ENCODE measurements at places on chromosomes 16 and 17.

DNA sequence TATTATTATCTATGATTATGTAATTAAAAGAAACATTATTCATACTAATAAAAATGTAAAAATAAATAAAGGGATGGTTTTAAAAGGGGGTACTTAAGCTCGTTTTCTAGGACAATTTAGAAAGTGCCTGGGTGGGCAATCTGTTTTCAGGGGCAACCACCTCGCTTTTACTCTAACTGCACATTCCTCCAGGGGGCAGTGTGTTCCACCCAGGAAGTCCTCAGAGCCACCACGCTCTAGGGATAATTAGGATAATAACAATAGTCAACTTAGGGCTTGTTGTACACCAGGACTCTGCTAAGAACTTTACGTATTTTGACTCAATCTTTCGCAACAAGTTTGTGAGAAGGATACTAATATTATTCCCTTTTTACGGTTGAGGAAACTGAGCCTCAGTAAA is 396.7 kb upstream of the MAF start:
- no peak for DNase-seq

- no peak for DNase-seq
These were observed 1.1 kb downstream of the PRSS22 start for GRCh38 chr16:2856686-2857450.

DNA sequence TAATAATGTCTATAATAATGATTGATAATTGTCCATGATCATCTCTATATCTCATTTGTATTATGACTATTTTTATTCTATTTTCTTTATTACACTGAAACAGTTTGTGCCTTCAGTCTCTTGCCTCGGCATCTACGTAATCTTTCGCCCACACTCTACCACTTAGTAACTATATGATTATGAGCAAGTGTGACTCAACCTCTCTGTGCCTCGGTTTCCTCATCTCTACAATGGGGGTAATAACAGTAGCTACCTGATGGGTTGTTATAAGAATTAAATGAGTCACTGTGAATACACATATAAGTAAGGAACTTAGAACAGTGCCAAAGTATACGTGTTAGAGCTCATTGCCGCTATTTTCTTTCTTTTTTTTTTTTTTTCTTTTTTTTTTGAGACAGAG is 3.7 kb upstream of the SLC16A11 start:
- DNase-seq: no peak

GRCh38 chr17:28878981-28879380 is 18.6 kb downstream of the FLOT2 start:
- DNase-seq: no peak

DNA sequence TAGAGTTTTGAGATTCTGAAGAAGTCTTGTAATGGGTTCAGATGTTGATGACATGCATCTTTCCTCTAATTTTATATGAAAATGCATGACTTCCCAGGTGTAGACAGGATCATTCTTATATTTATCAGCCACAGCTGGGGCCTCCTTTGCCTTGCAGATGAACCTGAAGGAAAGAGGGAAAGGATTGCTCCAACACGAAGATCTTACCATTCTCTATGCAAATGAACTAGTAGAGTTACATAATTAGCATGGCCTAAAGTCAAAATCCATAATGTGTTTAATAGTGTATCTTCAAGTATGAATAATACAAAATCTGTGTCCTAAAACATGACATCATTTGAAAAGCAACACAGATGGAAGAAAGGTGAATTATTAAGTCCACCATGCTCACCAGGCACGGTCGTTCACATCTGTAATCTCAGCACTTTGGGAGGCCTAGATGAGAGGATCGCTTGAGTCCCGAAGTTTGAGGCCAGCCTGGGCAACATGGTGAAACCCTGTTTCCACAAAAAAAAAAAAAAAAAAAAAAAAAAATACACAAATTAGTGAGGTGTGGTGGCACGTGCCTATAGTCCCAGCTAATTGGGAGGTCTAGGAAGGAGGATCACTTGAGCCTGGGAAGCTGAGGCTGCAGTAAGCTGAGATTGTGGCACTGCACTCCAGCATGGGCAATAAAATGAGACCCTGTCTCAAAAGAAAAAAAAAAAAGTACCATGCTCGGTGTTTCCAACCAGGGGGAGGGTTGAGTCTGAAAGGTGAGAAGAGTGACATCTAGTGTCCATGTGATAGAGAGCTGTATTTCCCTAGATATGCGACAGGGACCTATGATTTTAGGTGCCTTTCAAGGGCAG is 6.3 kb downstream of the VWA3A start:
- no peak for DNase-seq

GRCh38 chr16:16007743-16008111 is 58.3 kb downstream of the ABCC1 start:
- no peak for DNase-seq

DNA sequence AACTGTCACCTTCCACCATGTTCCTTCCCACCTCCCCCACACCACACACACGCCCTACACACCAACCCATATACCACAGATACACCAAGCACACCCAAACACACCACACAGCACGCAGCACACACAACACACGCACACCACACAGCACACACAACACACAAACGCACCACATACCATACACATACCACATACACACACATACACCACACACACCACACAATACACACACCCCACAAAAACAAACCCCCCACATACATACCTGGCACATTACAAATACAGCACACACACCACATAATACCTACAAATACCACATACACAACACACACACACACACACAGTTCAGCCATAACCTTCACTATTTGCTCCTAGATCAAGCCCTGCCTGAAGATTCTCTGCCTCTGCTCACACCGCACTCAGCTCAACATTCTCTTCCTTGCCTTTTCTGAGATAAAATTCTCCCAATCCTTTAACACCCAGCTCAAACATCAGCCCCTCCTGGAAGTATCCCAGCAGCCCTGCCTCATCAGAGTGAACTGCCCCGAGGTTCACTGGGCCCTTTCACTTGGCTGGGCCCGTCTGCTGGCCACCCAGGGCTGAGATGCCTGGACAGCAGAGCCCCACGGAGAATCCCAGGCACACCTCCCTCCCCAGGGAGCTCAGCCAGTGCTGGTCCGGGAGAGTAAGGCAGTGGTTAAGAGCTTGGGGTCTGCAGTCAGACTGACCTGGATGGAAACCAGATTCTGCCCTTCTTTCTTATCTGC is 31.9 kb upstream of the CPNE2 start:
- no peak for DNase-seq

DNA sequence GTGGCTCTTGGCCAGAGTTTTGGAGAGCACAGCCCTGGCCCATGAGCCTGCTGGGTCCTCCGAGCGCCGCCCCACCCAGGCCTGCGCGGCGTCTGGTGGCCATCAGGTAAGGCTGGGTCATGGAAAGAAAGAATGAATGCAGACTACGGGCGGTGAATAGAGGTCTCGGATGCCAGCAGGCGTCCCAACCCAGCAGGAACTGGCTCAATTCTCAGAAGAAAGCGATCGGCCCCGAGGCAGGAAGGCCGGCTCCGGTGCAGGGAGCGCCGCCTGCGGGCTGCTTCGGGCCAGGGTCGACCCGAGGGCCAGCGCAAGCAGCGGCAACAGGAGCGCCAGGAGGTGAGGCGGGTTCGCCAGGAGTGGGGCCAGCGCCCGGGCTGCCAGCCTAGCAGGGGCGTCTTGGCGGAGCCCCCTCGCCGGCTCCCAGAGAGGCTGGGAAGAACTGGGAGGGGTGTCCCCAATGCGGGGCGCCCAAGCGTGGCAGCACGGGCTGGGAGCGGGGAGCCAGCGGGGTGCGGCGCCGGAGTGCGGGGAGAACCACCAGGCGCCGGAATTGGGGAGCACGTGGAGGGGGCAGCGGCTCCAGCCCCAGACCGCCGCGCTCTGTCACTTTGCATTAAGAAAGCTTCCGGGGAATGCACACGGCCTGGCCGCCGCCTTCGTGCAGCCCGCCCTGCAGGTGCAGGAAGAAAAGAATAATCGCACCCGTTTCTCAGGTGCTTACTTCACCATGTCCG is 7.1 kb upstream of the TMC5 start:
- DNase-seq: no peak

GRCh38 chr17:62109924-62110323 is 44.8 kb upstream of the MED13 start:
- DNase-seq: no peak

GRCh38 chr17:210402-210801 is 29.0 kb upstream of the DOC2B start:
- DNase-seq: no peak

GRCh38 chr17:51180486-51180885 is 14.3 kb downstream of the NME2 start:
- no peak for DNase-seq

DNA sequence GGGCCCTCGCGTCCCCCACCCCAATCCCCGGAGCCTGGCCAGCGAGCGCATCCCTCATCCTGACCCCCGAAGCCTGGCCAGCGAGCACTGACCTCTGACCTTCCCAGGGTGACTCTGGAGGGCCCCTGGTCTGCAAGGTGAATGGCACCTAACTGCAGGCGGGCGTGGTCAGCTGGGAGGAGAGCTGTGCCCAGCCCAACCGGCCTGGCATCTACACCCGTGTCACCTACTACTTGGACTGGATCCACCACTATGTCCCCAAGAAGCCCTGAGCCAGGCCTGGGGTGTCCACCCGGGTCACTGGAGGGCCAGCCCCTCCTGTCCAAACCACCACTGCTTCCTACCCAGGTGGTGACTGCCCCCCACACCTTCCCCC is 2.3 kb downstream of the TPSD1 start:
- no peak for DNase-seq

- no peak for DNase-seq
These were observed 23.5 kb downstream of the TBX4 start for GRCh38 chr17:61475726-61476125.

GRCh38 chr17:44171931-44172455 is 1.5 kb downstream of the ASB16 start:
- DNase-seq: no peak

DNA sequence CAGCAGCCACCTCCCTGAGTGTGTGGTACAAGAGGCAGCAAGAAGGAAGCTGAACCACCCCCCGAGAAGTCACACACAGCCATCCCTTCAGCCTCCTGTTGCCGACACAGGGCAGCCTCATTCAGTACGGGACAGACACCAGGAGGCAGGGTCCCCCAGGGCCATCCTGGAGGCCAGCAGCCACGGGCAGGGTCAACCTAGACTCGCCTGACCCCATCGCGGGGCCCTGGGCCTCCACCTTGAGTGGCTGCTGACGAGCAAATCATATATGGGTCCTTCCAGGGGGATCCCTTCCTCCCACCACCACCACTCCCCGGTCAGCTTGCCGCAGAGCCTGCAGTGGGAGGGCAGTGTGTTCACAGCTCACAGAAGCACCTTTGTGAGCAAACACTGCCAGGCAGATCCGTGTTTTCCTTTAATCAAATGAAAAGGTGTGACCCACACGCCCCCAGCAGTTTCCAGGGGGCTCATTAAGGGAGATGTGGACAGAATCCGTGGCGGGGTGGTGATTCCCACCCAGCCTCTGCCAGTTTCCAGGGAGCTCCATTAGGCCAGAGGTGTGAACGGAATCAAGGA is 5.6 kb upstream of the ACSF3 start:
- no peak for DNase-seq

DNA sequence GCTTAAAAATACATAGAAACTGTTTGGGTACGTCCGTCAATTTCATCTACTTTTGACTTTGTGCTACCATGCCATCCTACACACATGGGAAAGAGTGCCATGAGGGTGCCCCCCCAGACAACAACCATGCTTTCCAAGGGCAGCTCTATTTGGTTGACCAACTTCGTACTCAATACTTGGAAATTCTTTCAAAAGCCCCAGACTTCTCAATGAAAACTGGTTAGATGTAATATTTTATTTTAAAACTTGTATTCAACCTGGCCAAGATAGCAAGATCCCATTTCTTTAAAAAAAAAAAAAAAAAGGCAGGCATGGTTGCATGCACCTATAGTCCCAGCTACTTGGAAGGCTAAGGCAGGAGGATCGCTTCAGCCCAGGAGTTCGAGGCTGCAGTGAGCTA is 98.4 kb downstream of the PARN start:
- DNase-seq: no peak

GRCh38 chr17:64230791-64231408 is 32.2 kb downstream of the TEX2 start:
- no peak for DNase-seq

- DNase-seq: no peak
These were observed 48.5 kb downstream of the B9D1 start for GRCh38 chr17:19313746-19314651.

DNA sequence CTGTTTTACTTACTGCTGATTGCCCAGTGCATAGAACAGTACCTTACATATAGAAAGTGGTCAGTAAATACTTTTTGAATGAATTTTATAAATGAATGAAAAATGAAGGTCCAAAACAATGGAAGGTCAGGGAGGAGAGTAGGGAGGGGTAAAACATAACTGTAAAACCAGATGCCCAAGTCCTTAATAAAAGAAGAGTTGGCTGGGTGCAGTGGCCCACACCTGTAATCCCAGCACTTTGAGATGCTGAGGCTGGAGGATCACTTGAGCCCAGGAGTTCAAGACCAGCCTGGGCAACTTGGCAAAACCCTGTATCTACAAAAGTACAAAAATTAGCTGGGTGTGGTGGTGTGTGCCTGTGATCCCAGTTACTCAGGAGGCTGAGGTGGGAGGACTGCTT is 108.2 kb downstream of the BRIP1 start:
- no peak for DNase-seq

DNA sequence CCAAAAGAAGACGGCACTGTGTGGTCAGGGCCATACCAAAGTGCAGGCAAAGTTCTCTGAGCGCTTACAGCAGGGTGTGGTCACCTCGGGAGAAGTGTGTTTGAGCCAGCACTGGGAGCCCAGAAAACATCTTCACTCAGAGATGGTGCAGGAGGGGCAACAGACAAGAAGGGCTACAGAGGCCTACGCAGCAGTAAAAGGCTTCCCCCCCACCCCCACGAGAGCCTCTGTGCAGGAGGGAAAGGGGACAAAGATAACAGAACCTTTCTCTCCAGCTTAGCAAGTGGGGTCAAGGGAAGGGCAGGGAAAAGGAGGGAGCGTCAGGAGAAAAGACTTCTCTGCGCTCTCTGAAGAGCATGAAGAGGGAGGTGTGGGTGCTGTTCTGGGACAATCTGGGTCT is 2.8 kb downstream of the VAT1 start:
- no peak for DNase-seq

- DNase-seq: no peak
These were observed 6.8 kb downstream of the CBX4 start for GRCh38 chr17:79832218-79833109.

DNA sequence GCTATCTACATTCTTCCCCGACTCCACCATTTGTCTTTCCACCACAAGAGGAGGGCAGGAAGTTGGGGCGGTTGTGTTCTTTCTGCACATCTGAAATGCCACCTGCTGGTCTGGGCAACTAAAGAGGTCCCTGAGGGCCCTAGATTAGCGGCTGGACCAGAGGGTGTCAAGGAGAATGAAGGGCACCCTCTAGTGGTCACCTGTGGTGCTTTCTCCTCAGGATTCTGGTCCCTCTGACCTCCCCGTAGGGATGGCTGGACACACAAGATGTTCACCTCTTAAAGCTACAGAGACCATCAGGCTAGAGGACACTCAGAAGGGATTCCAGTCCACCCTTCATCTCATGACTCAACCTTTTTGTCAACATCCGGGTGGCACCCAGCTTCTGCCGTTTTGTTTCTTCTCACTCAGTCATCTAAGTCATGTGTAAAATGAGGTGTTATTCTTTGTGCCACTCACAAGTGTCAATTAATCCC is 2.9 kb upstream of the SCIMP start:
- DNase-seq: peak; percentile 11

GRCh38 chr16:52912565-52913173 is 140.0 kb downstream of the CHD9NB start:
- DNase-seq: no peak

- no peak for DNase-seq
These were observed 1.7 kb upstream of the PLK1 start for GRCh38 chr16:23676924-23677480.

GRCh38 chr17:50372222-50372757 is 694 bp downstream of the MRPL27 start:
- DNase-seq: no peak

- no peak for DNase-seq
These were observed 740 bp downstream of the NFATC2IP start for GRCh38 chr16:28951410-28951943.
